Activated naive CD4-positive, alpha-beta T cell treated with Interleukin-2 at 50 U/mL for 16 hours (primary cell): ENCODE measurements at places on chromosomes 4 and X.

DNA sequence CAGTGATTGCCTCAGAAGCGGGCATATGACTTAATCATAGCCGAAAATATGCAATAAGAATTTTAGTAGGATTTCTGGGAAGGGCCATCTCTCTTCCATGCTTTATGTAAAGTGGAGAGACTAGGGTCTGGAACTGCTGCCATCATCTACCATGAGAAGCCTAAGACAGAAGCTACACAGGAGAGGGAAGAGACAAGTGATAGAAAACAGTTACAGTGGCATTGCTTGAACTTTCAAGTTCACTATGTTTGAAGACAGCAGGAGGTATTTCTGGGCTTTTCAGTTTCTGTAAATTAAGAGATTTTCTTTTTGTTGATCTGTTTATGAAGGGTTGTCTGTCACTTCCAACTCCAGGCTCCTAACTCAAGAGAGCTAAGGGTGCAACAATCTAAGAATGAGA is 62.5 kb downstream of the ZNF330 start:
- DNase-seq, result no peak

DNA sequence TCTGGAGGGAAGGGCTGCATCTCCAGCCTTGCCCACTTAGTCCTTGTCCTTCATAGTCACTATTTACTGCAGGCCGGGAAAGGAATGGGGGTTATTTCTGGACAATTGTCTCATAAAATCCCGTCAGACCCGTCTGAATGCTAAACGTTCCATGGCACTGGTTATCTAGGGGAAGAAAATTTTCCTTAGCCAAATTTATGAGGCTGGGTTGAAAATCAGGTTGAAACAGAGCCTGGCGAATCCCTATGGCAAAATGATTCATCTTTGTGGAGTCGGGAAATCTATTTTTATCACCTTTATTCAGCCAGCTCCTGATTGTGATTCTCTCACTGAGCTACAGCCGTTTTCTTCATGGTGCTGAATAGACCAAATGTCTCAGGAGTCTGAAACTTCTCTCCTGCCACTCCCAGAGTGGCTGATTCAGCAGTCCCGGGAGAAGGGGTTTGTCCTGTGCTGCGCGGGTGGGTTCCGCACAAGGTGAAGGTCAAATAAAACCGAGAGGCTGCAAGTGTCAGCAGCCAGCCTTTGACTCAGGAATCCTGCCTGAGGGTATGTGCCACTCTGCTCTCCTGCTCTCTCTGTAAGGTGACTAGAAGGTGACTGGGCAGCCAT is 1.0 kb downstream of the LIMCH1 start:
- no peak for DNase-seq

DNA sequence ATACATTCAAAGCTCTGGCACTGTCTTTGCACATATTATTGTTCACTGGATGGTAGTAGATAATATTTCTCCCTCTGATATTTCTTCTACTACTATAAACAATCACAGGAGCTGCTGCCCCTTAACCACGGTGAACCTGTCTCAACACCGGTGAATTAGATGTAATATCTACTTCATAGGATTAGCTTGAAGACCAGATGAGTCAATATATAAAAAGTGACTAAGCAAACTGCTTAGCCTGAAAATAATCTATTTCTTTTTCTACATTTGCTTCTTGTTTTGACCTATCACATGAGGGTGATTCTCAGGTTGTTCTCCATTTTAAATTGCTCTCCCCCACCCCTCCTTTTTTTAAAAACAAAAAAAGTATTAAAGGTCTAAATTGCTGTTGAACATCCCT is 645.5 kb downstream of the ANKRD50 start:
- DNase-seq, result no peak

- DNase-seq, result no peak
Observed at GRCh38 chr4:1098311-1098925, 14.9 kb downstream of the RNF212 start.

DNA sequence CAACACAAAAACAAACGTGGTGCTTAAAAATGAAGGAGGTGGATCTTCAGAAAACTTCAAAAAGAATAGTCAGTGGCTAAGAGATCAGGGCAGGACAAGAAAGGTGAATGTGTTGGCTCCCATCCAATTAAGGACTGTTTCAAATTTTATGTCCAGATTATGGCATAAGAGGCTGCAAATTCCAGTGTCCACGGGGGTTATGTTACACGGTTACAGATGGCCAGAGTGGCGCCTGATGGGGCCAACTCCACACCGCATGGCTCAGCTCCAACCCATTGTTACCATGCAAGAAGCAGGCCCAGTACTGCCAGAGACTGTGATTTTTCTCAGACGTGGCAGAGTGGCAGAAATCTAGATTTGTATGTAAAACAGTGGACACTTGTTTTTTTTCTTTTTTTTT is 168.4 kb upstream of the TENM3 start:
- no peak for DNase-seq

GRCh38 chrX:148784856-148785255 is 284.4 kb downstream of the AFF2 start:
- no peak for DNase-seq

GRCh38 chr4:142917678-142918077 is 71.6 kb upstream of the INPP4B start:
- no peak for DNase-seq

GRCh38 chr4:98275145-98275544 is 14.0 kb downstream of the RAP1GDS1 start:
- DNase-seq, result no peak

DNA sequence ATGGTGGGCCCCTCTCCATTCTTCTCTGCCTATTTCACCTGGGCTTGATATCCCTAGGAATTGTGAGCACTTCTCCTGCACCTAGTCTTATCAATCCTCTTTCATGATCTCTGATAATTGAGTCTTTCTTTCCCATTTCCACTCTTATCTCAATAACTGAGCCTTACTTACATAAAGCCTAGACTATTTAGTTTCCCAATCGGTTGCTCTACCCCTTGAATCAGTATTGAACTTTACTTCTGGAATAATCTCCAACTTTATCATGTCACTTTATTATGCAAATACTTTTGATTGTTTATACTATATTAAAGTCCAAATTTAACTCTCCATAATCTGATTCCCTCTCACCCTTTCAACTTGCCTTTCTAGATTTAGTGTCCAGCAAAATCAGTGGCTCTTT is 222.7 kb downstream of the SPRY1 start:
- DNase-seq, result no peak

DNA sequence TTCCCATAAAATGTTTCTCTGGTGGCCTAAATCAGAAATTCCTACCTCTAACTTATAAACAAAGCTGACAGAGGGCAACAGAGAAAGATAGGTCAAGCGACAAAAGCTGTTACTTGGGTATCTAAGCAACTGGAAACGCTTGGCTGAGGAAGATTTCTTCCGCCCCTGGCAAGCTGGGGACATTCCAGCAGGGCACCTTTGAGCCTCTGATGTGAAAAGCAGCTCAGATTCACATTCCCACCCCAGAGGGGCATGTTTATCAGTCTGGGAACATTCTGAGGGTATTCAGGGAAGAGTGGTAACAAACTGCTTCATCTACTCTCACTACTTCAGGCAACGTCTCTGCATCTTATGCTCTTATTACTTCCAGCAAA is 3.5 kb upstream of the CDS1 start:
- DNase-seq, result no peak

GRCh38 chrX:39645178-39645895 is 452.4 kb downstream of the BCOR start:
- peak; percentile 21 for DNase-seq

DNA sequence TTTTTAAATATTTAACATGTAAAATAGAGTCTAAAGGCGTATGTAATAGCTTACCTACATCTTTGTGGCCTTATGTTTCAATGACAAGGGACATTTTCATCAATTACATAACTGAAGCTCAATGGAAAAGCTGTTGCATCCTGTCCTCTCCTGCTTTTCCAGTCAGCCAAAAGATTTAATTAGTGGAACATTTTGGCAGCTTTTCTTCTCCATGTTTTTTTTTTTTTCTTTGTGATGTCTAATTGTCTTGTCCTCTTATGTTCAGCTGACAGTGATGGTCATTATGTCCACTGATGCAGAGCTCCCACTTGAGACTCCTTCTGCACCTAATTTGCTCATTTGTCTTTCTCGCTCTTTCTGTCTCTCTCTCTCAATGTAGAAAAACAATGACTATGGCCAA is 422.2 kb downstream of the GABRG1 start:
- no peak for DNase-seq

DNA sequence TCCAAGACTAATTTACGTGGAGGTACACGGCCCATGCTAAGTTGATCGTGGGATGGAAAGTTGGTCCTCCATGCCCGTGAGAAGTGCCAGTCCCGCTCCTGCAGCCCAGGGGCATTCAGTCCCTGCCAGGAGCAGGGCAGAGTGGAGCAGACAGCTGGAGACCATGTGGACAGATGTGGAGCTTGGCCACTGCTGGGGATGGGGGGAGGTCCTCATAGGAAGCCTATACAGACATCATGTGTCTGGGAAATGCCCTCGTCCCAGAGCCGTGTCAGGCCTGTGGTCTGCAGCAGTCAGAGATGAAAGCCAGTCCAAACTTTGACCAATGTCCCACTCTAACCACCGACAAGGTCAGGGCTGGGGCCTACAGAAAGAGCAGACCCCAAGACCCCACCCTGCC is 118.4 kb downstream of the CPZ start:
- no peak for DNase-seq

- DNase-seq, result no peak
Observed at GRCh38 chr4:85113706-85114105, 147.2 kb upstream of the WDFY3 start.

DNA sequence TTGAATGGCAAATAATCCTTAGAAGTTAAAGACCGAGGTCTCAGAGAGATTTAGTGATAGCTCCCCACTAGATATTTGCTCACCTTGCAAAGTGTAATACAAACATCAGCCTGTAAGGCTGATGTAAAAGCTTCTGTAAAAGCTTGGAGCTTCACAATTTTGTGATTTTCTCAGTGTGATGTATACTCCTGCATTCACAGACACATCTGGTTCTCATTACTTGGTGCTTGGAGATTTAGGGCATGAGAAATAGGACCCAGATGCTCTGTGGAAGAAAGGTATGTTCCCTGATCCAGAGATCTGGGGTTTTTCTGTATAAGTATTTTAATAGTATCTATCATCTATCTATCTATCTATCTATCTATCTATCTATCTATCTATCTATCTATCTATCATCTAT is 1664.3 kb downstream of the C4orf33 start:
- no peak for DNase-seq

GRCh38 chr4:17058536-17058915 is 160.1 kb upstream of the LDB2 start:
- DNase-seq, result no peak

GRCh38 chr4:24824720-24825119 is 29.3 kb downstream of the SOD3 start:
- DNase-seq, result no peak

GRCh38 chr4:7192252-7193029 is at the start of gene SORCS2:
Gene SORCS2, plus strand, starts transcription at chr4:7192538.
- peak; percentile 42 for DNase-seq

- DNase-seq, result no peak
Observed at GRCh38 chrX:2903366-2903765, 25.8 kb downstream of the ARSD start.

DNA sequence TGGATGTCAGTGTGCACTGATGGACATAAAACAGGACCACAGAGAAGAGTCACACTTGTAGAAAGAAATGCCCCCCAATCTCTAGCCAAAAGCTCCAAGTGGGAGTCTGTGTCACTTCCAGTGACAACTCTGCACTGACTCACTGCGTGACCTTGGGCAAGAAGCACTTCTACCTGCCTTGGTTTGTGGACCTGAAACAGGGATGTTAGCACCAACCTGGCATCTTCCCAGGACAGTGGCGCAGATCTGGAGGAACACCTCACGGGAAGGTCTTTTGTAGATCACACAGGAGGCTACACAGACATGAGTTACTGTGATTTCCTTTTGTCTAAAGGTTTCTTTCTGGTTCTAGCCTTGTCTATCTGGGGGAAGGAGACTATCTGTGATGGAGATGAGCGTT is 80.5 kb upstream of the DHRSX start:
- DNase-seq, result no peak

DNA sequence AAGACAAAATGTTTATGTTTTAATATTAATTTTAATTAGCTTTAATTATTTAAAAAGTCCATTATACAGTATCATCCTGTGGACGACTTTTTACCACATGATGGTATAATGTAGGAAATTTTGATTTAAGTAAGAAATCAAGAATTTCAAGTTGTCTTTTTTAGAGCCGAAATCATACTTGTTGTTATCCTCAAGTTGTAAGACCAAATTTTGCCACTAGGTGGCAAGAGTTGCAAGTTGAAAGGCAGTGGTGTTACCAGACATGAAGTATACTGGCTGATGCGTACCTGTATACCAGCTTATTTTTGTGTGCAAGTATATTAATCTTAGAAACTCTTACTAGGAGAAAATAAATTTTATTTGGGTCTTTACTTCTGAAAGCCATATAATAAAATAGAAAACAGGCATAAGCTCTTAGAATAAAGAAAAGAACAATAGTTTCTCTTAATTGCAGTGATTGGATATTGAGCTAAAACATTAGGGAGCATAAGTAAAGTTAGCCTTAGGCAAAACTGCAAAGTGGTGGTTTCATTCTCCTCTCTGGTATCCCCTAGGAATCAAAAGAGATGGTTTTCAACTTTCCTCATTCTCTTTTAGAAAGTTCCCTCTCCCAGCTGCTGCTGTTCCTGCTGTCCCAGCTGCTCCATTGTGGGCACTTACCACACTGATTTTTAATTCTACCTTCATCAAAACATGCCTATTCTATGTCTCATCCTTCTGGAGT is 118.0 kb upstream of the WDFY3 start:
- no peak for DNase-seq

GRCh38 chr4:170423137-170423536 is 333.4 kb upstream of the AADAT start:
- no peak for DNase-seq

DNA sequence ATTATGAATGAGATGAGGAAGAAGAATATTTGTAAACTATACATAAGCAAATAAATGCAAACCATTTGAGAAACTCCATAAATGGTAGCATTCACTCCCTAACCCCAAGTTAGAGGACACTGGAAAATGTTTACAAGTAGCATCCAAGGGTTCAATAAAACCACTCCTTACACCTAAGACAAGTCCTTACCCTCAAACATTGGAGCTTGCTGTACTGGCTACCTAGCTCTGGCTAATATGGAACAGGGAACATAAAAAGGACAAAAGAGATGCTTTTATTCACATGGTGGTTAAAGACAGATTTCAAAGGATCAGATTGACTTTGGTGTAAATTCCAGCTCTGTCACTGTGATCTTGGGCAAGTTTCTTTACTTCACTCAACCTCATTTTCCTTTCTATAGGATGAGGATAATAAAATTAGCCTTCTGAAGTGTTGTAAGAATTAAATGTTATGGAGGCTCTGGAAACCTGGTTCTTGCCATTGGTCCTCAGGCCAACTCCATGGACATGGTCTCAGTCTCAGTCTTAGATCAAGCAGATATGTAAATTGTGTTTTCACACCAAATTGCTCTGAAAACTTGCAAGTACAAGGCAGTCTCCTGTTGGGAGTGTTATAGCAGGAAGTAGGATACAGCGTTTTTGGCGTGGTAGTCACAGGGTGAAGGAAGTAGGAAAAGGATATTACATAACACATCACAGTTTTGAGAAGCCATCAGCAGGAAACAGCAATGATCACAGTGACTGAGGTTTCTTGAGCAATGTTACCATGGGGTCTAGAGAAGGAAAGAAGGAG is 3.3 kb downstream of the CXCL1 start:
- DNase-seq, result no peak

GRCh38 chrX:11765449-11765848 is 7.4 kb downstream of the MSL3 start:
- DNase-seq, result no peak
